ENCODE measurements at places on chromosomes 3 and 15.

GRCh38 chr3:188627652-188628051 is 473.7 kb downstream of the LPP start:
- no peak for DNase-seq

- DNase-seq: no peak
Measured at GRCh38 chr3:85474241-85474640, 515.5 kb downstream of the CADM2 start.

DNA sequence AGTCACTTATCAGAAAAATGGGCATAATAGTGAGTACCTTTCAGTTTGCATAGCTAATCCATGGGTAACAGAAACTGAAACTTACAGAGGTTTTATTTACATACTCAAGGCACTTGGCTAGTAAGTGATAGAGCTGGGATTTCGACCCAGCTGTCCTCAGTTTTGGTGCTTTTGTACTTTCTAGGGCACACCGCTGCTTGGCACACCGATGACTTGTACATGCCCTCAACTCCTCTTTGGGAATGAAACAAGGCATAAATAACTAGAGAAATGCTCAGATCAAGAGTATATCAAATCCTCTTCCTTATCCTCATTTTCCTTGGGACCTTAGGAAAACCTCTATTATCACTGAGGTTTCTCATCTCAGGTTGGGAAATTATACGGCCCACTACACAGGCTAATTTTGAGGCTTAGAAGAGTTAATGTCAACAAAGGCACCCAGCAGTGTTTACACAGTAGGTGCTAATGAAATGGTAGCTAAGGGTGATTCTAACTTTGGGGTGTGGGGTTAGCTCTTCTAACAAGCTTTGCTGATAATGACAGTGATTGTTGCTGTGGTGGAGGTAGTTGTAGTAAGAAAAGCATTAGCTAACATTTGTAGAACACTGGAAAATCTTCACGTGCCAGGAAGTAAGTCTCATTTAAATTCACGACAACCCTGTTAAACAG is 20.3 kb upstream of the DGKG start:
- no peak for DNase-seq

GRCh38 chr3:96843505-96844203 is 29.3 kb downstream of the EPHA6 start:
- no peak for DNase-seq

GRCh38 chr3:195583831-195584542 is at the start of gene APOD:
APOD (minus strand) TSS chr3:195583940; CDS start chr3:195579461, 4,479 bp downstream.
- DNase-seq: no peak

DNA sequence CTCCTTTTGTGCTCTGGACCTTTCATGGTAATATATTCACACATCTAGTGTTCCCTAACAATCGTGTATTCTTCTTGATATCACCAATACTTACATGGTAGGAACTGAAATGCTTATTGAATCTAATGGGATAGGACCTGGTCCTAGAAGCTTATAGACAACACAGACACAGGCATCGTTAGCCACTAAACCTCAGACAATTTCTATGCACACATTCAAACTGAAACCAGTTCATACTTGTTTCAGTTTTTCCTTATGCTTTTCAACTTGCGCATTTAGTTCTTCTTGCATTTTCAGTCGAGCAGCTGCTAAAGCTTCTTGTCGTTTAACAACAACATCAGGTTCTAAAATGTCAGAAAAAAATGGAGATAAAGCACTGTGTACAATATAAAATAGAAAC is 2.3 kb downstream of the SELENOS start:
- no peak for DNase-seq

- no peak for DNase-seq
Measured at GRCh38 chr15:30043211-30043655, 39.5 kb upstream of the GOLGA8J start.
